Inflammatory macrophage (primary cell): ENCODE measurements at places on chromosomes 7 and 10.

GRCh38 chr7:41943094-41943577 lies 240.2 kb upstream of the INHBA start:
- DNase-seq: peak; percentile 76

DNA sequence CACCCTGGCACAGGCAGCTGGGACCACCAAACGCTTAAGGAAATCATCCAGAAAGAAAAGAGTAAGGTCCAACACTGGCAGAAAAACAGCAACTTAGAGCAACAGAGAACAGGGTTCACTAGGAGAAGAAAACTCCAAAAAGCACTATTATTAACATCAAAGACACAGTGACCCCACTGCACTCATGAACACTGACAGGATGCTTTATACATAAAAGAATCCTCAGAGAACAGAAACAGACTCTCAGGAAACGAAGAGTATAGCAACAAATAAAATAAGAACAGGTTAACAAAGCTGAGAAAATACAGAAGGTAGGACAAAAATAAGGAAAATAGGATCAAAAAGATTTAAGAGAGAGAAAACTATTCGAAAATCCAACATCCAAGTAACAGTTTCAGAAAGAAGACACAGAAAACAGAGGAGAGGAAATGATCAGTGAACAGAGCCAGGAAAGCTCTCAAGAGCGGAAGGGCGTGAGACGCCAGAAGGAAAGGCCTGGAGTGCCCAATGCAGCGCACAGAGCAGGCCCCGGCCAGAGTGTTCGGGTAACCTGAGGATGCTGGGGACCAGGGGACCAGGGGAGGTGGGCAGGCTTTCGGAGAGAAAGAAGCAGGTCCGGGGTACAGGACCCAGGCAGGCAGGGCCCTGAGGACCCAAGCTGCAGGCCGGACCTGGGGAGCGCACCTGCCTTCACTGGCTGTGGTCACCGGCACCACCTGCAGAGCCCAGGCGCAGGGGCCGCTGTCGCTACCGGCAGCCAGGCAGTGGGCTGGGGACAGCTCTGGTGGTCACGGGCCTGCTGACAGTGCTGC lies 258.2 kb downstream of the MAD1L1 start:
- DNase-seq: no peak

GRCh38 chr10:14572811-14573210 lies 201.9 kb downstream of the FAM107B start:
- DNase-seq: no peak

DNA sequence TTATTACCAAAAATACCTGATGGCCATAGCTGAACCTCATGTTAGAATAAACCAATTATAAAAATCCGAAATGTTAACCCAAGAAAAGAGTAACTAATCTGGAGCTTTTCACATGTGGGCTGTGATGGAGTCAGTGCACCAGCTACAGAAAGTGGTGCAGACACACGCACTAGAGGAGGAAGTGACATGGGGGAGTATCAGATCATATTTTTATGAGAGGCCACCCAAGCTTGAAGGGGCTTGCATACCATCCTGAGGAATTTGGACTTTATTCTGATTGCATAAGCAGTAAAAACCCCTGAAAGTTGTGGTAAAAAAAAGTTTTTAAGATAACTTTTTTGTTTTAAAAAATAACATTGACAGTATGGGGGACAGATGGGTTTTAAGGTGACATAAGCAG lies 1148.5 kb upstream of the CELF2 start:
- no peak for DNase-seq

DNA sequence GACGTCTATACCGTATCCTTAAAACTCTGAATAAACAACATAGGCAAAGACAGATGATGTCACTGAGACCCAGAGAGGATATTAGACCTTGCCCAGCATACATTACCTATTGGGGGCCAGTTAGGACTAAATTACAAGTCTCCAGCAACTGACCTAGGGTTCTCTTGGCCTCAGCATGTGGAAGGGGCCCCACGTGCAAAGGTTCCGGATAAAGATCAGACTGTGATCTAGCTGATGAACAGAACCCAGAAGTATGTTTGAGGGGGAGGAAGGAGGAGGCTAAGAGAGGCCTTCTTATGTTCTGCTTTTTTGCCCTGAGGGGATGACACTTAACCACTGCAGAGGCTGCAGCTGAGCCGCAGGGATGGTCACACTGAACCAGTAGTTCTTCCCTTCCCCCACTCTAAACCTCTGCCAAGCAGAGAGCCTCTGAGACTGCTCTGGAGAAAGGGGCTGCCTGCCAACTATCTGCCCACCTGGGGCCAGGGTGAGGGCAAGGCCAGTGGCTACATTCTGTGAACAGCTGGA lies 24.0 kb upstream of the KMT2C start:
- DNase-seq: peak; percentile 92

DNA sequence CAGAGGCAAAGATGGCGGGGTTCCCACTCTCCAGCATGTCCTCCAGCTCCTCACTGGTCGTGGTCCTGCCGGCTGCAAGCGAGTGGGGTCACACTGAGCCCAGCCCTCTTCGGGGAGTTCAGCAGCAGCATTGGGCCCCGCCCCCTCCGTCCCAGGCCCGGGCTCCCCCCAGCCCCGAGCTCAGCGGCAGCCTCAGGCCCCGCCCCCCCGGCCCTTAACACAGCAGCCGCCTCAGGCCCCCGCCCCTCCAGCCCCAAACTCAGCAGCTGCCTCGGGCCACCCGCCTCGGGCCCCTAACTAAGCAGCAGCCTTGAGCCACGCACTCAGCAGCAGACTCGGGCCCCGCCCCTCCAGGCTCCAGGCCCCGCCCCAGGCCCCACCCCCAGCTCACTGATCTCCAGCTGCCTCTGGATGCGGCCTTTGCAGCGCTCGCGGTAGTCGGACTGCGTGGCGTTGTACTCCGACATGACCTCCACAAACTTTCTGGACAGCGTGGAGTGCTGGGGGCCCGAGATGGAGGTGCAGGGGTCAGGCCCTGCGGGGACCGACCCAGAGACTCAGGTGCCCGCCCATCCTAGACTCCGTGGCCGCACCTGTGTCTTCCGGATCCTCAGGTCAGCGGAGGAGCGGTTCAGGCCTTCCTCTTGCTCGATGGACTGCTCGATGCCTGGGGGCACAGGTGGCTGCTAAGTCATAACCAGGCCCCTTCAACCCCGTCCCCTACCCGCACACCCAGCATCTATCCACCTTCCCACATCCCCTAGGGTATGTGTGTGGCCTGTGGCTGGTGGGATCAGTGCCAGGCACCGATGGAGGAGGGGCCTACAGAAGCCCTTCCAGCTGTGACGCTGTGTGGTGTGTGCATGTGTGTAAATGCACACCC lies 15.5 kb downstream of the STX1A start:
- DNase-seq: peak; percentile 47

DNA sequence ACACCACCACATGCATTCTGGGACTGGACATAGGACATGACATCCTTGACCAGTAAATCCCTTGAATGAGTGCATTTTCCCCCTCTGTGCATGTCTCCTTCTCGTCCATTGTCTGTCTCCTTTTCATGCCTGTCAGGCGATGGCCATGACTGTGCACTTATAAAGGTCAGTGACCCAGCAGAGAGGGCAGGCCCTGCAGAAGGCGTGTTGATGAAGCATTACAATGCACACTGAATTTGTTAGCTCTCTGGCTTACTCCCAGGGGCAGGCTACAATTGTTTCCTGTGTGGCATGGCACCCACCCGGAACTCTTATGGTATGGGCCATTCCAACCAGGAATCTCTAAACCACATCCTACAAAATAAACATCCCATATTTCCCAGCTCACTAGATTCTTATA lies 71.1 kb downstream of the SAMD9 start:
- DNase-seq: no peak

DNA sequence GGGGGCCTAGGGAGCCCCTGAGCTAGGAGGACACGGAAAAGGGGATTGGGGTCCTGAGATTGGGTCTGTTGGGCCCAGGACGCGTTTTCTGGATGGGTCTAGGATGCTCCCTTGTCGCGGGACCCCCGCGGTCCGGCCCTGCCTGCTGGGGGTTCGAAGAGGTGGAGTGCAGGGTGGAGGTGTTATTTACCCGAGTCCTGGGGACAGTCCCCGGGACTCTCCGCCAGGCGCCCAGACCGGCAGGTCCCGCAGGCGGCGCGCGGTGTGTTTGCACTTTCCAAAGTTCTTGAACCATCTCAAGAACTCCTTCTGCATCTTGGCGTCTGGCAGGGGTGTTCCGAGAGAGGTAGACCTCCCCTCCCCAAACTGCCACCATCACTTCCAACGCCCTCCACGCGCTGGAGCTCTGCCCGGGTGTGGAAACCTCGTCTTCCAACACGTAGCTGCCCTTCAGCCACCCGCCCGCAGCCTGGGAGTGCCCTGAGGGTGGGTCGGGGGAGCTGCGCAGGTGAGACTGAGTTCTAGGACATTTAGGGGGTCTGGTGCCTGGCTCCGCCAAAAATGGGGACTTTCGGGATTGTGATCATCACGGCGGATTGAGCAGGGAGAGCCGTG lies 569 bp downstream of the CAV1 start:
- no peak for DNase-seq

DNA sequence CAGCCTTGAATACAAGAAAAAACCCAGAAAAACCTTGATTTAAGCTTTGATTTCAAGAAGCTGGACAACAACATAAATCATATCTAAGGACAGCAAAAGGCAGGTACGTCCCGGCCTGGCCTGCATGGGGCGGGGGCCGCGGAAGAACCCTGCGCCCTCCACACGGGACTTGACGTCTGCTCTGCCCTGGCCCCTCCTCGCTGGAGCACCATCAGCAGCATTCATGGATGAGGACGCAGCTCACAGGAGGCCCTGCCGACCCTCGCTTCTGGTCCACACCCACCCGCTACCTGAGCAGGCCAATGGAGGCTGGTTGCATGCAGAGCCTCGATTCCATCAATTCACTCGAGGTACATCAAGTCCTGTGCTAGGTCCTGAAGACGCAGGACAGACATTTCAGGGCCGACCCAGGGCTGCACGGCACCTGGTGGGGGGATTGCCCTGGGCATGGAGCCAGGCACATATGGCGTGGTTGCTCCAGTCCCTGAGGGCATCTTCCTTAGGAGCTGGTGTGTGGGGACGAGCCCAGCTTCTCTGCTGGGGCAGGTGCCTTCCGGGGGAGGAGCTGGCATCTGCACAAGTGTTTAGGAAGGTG lies 63.1 kb upstream of the NKX6-2 start:
- no peak for DNase-seq

- DNase-seq: no peak
These were observed 23.4 kb upstream of the DNAAF5 start for GRCh38 chr7:703049-703448.
